Activated CD4-positive, CD25-positive, alpha-beta regulatory T cell treated with anti-CD3 and anti-CD28 coated beads, Interleukin-2, amount 50 U/mL, for 24 hours (primary cell): ENCODE measurements at places on chromosomes 12 and 14.
A peak's percentile ranks its signal among the peaks of the same experiment; 100 is the strongest.

DNA sequence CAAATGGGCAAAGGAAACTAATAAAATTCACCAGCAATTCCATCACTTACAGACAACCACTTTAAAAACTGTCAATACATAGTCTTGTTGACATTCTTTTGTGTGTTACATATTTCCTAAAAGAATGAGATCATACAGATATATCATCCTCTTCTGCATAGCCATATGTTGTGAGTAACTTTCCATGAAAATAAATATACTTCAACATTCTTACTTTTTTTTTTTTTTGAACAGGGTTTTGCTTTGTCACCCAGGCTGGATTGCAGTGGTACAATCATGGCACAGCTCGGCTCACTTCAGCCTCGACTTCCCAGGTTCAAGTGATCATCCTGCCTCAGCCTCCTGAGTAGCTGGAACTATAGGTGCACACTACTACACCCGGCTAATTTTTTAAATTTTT is 20.9 kb downstream of the ZC2HC1C start:
- ATAC-seq: no peak

GRCh38 chr14:59358102-59358501 is 107.1 kb downstream of the GPR135 start:
- ATAC-seq: no peak

DNA sequence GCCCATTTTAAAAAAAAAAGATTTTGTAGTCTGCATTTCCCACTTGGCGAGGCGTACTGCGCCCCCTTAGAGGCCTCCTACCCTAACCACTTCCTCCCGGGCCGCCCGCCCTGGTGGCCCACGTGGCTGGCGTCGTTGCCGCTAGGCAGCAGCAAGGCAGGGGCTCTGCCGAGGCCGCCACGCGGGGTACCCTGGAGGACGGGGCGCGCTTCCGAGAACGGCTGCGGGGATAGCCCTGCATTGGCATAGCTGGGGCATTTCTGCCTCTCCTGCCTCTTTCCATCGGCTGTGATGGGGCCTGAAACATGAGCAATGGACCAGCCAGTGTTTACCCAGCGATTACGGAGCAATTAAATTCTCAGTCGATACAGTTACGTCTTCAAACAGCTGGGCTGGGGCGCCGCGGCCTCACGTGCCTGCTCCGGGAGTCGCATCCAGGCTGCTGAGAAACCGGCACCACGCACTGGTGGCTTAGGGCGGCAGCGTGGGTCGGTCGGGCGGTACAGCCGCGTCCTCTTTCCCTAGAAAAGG is 38.0 kb downstream of the IQSEC3 start:
- ATAC-seq: no peak

GRCh38 chr14:39740454-39740853 is 308.2 kb upstream of the FBXO33 start:
- ATAC-seq: no peak

GRCh38 chr12:55501601-55502000 is 9.4 kb downstream of the OR6C68 start:
- ATAC-seq: no peak

GRCh38 chr12:51480978-51481377 is 56.3 kb downstream of the SLC4A8 start:
- no peak for ATAC-seq

DNA sequence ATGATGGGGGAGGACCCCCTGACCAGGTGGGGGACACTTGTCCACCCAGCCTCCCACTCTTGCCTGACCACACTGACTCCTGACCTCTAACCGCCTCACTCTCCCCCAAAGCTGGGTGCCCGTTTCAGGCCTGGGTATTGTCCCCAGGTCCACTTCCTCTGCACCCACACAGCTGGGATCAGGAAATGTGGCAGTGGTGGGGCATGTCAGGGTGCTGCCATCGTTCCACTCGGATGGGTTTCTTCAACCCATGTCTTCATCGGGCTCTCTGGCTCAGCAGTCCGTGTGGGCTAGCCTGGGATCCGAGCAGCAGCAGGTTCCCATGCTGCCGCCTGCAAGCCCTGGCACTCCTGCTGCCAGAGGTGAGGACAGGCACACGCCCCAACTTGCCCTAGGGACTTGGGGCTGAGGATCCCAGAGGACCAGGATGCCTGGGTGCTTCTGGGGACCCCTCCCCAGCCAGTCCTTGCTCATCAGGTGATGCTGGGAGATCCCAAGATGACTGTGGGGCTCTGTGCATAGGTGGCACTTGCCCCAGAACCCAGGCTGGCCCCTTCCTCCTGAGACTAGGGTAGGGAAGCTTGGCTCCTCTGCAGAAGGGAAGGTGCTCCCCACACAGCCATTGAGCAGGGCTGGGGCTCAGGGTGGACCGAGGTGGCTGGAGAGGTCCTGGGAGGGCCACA is 2.9 kb upstream of the CLBA1 start:
- no peak for ATAC-seq

DNA sequence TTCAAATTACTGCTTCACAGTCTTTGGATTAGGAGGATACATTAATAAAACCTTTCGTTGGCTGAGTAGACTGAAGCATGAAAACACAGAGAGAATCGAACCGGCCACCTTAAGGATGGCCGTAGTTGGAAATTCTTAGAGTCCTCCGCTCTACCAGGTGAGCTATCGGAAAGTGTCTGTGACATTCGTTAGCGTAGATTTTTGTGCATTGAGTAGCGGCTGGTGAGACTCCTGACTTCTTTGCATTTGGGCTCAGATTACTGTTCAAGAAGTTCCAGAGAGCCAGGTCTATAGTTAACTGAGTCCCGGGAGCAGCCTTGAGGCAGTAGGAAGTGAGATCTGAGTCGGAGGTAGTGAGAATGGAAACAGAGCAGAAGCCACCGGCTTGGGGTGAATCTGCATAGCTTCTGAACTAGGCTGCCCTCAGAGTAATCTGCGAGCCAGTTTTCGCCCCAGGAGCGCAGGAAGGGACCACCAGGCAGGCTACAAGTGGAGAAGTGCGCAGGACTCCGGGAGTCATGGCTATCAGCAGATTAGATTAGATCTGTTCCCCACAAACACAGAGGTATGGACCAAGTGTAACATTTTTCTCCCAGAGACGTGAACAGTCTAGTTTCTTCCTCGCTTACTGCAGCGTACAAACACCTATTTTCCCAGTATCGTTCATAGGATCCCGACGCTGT is 11.0 kb downstream of the OR6S1 start:
- peak; percentile 12 for ATAC-seq

- ATAC-seq: no peak
Observed at GRCh38 chr12:24760162-24760561, 188.7 kb downstream of the BCAT1 start.

GRCh38 chr14:68539241-68539737 is 253.6 kb downstream of the ZFP36L1 start:
- no peak for ATAC-seq

GRCh38 chr12:12019881-12020280 is 50.9 kb upstream of the BCL2L14 start:
- ATAC-seq: no peak
